Colonic mucosa (tissue), 4 donors: ENCODE measurements at places on chromosomes 13 and 19.

GRCh38 chr19:42693760-42694350, 46.4 kb downstream of the PSG3 start:
- DNase-seq, result no peak

- peak; percentile 97 for DNase-seq
Measured at GRCh38 chr19:39833464-39834286, at the start of gene DYRK1B. TSS of gene DYRK1B (minus strand) at chr19:39834162. CDS start at chr19:39831867, 2,295 bp downstream.

- DNase-seq, result no peak
Measured at GRCh38 chr19:9009431-9009830, 778 bp downstream of the MUC16 start.

GRCh38 chr19:29326849-29327840, 114.2 kb upstream of the UQCRFS1 start:
- no peak for DNase-seq

DNA sequence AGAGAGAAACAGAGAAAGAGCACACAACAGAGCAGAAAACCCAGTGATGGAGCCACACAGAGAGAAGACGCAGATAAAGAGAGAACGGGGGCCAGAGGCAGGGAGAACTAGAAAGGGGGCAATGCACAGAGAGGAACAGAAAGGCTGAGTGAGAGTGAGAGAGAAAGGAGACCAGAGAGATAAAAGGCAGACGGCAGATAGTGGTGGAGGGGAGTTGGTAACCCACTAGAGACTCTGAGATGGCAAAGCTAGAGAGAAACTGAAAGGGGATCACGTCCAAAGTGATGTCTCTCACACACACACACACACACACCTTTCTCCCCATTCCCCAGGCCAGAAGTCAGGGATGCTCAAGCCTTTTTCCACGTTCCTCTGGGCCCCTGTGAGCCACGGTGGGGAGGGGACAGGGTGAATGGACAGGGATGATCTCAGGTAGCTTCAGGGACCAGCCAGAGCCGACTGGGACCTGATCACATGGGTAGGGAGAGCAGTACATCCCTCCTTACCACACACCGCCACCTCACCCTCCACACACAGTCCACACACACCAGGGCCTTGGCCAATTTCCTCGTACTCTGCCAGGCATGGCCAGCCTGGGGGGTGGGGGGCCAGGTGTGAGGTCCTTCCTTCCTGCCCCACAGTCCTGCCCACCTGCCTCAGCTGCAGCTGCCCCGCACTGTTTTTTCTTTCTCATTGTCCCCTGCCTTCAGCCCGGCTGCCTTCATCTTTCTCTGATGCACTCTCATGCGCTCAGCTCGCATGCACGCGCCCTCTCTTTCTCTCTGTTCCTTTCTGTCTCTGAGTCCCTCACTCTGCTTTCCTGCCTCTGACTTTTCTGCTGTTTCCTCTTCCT, 22.5 kb upstream of the POU2F2 start:
- no peak for DNase-seq

DNA sequence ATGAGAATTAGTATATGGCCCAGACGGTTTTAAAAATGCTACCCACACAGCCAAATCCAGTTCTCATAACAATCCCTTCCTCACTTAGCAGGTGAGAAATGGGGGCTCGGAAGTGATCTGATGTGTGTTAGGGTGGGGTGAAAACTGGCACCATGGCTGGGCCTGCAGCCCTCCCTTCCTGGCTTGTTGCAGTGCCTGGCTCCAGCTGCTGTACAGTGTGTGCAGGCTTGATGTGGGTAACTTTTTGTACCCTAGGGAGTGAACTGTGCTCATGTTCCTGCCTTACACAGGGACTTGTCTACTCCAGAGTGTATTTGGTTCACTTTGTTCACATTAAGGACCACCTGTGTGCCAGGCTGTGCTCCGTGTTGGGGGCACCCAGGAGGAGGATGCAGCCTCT, 177.2 kb downstream of the LMO7 start:
- DNase-seq, result no peak

DNA sequence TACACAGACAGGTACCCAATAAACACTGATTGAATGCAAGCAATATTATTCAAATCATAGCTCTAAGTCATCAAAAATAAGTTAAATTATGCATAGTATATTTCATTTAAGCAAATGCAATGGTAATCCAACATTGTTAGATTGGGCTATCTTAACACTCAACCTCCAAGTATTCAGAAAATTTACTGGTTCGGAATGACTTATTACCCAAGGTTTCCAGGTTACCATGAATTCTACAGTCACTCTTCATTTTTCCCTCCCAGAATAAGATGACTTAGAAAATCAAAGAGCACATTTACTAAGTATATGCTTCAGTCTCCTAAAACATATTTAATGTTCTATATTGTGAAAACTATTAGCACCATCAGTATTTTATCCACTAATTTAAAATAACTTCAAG, 6.0 kb downstream of the UBL3 start:
- DNase-seq, result no peak

DNA sequence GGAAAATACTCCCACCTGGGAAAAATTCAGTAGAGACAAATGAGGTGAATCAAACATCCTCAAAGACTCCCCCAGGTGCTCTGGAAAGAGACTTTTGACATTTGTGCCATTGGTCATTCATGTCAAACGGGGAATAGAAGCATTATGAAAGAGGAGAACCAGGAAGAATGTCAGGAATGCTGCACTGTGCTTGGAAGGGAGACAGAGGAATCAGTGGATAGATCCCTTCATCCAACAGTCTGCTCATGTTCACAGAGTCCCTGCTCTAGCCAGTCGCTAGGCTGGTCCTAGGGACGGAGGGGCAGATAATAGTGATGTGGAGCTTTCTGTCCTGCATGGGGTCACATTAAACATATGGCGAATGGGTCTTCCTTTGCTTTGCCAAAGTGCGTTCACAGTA, 384.4 kb downstream of the FGF9 start:
- no peak for DNase-seq

- DNase-seq, result no peak
Measured at GRCh38 chr19:28686756-28687155, 526.2 kb downstream of the UQCRFS1 start.

DNA sequence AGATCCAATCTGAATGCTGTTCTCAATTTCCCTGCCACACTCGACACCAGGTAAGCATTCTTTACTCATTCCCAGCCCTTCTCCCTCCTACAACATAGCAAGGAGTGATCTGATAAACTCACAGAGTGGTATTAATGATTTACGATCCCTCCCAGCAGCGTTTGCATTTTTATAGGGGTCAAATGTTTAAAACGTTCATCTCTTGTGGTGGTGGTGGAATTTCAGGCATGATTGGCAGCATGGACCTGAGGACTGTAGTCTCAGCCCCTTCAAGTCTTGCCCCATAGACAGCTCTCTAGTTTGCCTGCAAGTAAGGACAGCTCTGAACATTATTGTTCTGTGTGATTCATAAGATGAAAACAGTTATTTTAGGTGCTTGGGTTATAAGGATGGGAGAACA, 565.7 kb downstream of the EFNB2 start:
- no peak for DNase-seq

GRCh38 chr19:30682999-30683536, 310.9 kb downstream of the ZNF536 start:
- peak; percentile 68 for DNase-seq

DNA sequence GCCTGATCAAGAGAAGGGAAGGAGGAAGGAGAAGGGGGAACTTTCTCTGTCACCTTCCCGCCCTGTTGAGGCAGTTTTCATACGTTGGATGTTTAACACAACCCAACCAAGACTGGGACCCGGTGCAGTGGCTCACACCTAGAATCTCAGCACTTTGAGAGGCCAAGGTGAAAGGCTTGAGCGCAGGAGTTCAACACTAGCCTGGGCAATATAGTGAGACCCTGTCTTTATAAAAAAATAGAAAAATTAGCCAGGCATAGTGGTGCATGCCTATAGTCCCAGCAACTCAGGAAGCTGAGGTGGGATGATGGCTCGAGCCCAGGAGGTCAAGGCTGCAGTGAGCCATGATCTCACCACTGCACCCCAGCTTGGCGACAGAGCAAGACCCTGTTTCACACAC, 59.4 kb upstream of the PEG3 start:
- DNase-seq, result no peak

DNA sequence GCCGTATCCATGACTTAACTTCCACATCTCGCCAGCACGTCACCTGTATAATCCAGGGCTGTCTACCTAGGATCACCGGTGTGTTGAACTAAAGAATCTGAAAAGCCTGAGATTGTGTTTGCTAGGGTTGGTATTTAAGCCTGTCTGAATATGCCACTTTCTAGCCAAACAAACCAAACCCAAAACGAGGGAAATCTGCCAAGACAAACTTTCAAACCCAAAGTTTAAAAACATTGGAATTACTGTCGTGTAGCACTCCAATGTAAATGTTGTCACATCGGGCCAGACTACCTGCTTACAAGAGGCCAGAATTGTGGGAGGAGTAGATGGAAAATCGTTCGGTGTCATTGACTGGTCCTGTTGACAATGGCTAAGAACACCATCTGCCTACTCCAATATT, 747.8 kb downstream of the EFNB2 start:
- DNase-seq, result peak; percentile 24

DNA sequence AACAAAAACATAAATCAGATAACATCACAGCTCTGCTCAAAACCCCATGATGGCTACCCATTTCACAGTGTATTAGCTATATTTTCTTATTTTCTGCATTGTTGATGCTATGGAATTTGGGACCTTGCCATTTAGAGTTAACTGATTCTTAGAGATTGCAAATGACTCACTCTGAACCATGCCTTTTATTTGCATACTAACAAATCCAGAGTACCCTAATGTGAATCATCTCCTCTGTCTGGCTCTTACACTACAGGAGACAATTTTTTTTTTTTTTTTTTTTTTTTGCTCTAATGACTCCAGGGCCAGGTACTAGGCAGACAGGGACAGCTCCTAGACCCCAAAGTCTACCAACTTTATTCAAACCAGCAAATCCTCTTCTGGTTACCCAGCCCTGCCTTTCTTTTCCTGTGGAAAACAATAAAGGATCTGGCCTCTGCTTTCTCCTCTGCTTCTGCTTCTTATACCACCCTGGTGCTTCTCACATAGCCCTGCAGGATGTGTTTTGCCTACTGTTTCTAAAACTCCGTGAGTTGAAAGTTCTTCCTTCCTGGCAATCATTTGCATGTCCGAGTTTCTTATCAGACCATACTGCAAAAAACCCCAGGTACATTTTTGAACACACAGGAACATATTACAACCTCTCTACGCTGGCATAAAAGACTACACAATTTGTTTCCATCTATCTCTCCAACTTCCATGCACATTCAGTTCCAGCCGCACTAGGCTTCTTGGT, 10.6 kb upstream of the ZNF460 start:
- no peak for DNase-seq

DNA sequence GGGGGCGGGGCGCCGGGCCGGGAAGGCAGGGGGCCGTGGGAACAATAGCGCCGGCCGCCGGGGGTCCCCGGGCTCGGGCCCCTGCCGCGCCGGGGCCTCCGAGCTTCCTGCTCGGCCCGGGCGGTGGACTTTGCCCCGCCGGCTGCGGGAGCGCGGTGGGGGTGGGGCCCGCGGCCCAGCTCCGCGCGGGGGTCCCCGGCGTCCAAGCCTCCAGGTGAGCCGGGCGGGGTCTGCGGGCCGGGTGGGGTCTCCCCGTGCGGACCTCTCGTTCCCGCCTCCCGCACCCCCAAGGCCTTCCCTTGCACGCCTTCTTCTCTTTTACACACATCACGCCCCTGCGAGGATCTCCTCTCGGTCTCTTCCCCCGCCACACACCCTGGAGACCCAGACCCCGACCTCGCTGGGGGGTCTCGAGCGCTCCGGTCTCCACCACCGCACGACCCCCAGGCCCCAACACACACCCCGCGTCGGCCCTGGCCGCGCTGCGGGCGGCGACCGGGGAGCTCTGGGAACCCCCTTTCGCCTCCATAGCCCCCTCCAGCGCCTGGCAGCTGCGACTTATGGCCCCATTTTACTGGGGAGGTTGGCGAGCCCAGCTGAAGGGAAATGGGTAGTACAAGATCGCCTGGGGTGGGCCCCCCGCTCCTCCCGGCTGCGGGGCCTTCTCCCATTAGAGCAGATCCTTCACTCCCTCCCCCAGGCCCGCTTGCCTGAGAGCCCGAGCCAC, 711 bp downstream of the CAMSAP3 start:
- no peak for DNase-seq

DNA sequence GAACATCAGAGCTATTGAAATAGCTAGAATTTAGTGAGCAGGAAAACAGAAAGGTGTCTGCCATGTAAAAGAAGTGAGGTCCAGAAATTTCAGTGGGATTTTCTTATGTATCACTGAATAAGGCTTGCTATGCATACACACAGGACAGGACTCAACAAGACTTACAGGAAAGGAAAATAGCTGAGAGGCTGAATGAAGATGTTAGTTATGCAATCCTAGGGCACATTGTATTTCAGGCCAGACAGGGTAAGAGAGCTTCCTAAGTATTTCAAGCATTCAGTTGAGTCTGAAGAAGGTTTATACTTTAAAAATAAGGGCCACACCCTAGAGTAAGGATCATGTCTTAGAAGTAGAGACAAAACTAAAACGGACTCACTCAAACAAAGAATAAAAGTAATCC, 419.9 kb upstream of the PRR20A start:
- DNase-seq, result no peak

DNA sequence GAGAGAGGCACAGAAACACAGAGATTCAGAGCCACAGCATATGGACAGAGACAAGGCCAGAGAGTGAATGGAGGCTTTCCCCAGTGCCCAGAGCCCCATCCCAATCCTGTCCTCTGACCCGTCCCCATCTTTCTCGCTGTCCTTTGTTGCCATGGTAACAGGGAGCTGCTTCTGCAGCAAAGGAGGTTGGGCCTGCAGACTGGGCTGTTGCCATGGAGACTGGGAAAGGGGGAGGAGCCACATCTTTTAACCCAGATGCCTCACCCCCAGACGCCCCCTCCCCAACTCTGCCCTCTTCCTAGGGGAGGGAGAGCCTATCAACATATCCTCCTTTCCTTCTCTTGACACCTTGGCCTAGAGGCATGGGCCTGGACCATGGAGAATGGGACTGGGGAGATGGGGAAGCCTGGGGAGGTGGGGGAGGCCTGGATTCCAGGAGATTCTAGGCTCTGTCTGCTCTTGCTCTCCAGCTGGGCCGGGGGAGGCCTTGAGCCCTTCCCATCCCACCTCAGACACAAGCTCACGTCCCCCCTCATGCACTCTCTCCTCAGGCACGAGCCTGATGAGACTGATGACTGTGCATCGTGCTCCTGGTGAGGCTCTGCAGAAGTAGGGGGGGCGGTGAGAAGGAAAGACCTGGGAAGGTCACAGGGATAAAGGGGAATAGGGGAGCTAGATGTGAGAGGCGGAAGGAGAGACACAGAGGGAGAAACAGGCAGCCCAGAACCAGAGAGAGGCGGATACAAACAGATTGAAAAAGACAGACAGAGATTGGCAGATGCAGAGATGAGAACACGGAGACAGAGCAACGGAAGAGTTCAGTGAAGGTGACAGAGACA, 2.1 kb upstream of the ATP1A3 start:
- no peak for DNase-seq

DNA sequence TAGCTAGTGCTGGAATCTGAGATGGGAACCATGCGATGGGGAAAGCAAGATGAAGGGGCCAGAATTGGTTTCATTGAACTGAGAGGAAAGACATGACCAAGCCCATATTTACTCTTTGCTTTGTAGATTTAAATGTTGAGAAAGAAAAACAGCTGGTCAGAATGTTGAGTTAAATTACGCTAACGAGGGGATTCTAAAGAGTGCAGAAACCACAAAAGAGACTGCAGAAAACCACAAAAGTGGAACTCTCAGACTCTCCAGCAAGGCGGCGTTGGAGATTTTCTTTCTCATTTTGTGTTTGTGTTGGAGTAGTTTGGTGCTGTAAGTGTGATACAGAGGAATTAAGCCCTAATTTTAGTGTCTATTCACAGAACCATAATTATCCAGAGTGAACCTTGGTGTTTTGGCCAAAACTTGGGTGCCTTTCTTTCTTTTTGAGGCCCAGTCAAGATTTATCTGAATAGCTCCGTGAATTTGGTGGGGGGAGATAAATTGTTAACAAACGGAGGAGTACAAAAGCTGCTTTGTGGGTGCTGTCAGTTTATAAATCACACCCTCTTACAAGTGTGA, 26.3 kb downstream of the SAE1 start:
- DNase-seq, result no peak
